ENCODE measurements at places on chromosomes 11 and 22.

- no peak for DNase-seq
Observed at GRCh38 chr22:23067691-23068090, 2.6 kb upstream of the GNAZ start.

DNA sequence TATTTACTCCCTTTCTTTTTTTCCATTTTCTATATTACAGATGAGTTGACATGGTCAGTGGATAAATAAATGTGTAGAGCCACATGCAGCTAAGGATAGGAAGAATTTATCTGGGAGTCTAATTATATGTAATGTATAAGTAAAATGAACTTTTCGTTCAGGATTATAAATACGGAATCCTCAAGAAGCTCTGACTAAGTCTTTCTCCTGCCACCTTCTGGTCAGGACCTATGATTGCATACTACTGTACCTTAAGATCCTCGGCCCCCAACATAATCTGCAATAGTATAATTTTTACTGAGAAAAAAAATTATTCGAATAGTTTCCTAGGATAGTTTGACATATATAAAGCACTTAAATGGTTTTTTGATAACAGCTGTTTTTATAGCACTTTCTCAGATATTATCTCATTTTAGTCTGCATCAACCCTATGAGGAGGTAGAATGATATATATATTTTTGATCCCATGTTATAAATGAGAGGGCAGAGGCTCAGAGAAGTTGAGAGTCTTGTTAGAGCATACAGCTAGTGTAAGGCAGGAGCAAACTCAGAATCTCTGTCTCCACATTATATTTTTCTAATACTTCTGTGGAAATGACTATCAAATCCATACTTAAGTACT lies 36.1 kb downstream of the CCDC90B start:
- DNase-seq = no peak

GRCh38 chr11:128311742-128312719 lies 275.3 kb downstream of the ETS1 start:
- DNase-seq = no peak

DNA sequence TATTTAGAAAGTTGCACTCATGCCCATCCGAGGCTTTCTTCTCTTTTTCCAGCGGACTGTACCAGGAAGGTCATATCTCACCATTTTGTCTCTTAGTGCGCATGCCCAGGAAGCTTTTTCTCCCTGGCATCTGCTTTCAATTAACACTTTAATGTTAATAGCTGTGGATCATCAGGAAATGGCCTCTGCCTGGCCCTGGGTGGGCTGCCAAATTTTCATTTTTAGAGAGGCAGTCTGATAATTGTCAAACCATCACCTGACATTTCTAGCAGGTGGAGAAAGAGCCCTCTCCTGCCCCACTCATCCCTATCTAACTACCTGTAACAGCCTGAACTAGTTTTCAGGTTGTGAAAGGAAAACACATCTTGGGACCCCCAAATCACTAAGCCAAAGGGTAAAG lies 257.4 kb upstream of the LRRC4C start:
- no peak for DNase-seq

GRCh38 chr11:22884217-22884616 lies 23.9 kb upstream of the CCDC179 start:
- DNase-seq = no peak

- DNase-seq = no peak
Observed at GRCh38 chr11:126123686-126124085, 61.0 kb upstream of the CDON start.

DNA sequence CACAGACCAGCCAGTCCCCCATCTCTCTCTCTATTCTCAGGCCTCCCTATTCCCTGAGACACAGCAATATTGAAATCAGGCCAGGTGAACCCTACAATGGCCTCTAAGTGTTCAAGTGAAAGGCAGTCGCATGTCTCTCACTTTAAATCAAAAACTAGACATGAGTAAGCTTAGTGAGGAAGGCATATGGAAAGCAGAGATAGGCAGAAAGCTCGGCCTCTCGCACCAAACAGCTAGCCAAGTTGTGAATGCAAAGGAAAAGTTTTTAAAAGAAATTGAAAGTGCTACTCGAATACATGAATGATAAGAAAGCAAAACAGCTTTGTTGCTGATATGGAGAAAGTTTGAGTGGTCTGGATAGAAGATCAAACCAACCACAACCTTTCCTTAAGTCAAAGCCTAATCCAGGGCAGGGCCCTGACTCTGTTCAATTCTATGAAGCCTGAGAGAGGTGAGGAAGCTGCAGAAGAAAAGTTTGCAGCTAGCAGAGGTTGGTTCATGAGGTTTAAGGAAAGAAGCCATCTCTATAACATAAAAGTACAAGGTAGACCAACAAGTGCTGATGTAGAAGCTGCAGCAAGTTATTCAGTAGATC lies 19.8 kb upstream of the MPZL2 start:
- no peak for DNase-seq

- no peak for DNase-seq
Observed at GRCh38 chr11:71543866-71544265, 4.4 kb upstream of the KRTAP5-9 start.

DNA sequence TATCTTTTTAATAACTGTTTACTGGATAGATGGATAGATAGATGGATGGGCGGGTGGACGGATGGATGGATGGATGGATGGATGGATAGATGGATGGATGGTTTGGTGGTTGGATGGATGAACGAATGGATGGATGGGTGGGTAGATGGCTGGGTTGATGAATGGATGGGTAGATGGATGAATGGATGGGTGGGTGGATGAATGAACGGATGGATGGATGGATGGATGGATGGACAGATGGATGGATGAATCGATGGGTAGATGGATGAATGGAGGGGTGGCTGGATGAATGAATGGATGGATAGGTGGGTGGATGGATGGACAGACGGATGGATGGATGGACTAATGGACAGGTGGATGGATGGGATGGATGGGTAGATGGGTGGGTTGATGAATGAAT lies 13.8 kb upstream of the SLC22A12 start:
- DNase-seq = no peak
